ENCODE measurements at places on chromosomes 3 and 15. TPM values are rescaled to one million over a fixed set of nuclear protein-coding genes. Genes with fewer than 3 reads are reported as not detected.

- no peaks in the 10 kb centered on the region for H3K36me3 ChIP-seq
- H3K4me1 ChIP-seq: peaks cover 68% of the 10 kb centered on the region
- H3K27me3 ChIP-seq: no peaks in the 10 kb centered on the region
Observed at GRCh38 chr15:67051088-67052045, 14.0 kb upstream of the SMAD3 start.

The NEIL1 gene
- polyA plus RNA-seq: 46.9 TPM

DNA sequence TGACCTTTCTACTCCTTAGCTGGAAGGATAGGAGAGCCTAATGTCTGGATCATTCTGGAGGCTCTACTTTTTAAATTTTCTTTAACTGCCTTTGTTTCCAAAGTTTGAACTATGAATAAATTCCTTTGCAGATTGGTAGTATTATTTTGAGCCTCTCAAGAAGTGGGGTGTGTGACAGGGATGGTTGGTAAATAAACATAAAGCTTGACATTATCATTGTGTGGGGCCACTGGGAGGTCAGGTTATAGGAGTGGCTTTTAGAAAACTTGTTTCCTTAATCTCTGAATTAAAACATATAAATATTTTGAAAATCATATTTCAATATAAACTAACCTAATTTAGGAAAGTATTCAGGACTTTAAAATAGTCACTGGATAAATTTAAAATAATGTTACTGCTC, 89.3 kb downstream of the OTOL1 start:
- DNase-seq: no peak
- no peak overlapping the region for H3K27ac ChIP-seq
- H3K36me3 ChIP-seq: no peaks in the 10 kb centered on the region

The CLDN16 gene
- polyA plus RNA-seq: not detected

DNA sequence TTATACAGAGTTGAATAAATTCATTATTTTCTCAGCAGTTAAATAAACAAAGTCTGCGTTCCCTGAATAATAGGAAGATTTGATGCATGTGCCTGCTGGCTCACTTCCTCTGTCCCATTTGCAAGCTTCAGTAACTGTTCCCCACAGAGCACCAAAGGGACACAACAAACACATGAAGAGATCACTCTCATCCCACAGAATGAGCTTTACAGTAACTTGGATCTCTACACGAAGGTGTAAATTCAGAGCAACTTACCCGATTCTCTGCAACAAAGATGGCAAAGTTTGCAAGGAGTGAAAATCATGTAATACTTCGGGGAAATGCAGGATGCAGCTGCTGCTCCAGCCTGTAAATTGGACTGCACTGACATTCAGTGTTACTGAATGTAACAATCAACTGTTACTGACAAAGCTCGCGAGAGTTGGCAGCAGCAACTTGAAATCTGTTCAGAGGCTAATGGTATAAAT, at the start of gene BCHE:
Gene BCHE (minus strand): TSS at position 366 of the 468 bp plus-strand sequence. CDS start 6,390 bp downstream, outside the sequence.
- no peak for DNase-seq
- H3K4me1 ChIP-seq: no peaks in the 10 kb centered on the region
- H3K4me3 ChIP-seq: no peak within 1 kb of the TSS
- no peaks in the 10 kb centered on the region for H3K36me3 ChIP-seq
- H3K27ac ChIP-seq: no peak within 1 kb of the TSS

DNA sequence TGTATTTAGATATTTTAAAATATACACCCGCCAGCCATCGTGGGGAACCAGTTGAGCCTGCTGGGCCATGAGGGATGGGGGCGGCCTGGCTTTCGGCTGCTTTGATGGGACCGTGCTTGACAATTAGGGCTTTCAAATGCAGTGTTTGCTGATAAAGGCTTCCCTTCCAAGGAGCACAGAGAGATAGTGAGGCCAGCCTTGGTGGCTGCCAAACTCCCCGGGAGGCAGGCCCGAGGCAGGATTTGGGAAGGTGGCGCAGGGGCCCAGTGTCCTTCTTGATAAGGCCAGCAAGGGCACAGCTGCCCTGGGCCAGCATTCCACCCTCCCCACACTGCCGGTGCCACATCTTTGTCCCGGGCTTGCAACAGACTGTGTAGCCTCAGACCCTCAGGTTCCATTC, 75.6 kb downstream of the LINGO1 start:
- no peak overlapping the region for H3K27ac ChIP-seq
- peaks cover 40% of the 10 kb centered on the region for H3K27me3 ChIP-seq

- H3K27ac ChIP-seq: no peak overlapping the region
- no peaks in the 10 kb centered on the region for H3K27me3 ChIP-seq
- no peak overlapping the region for H3K4me3 ChIP-seq
- DNase-seq: no peak
- no peaks in the 10 kb centered on the region for H3K36me3 ChIP-seq
Observed at GRCh38 chr3:67699882-67700281, 45.5 kb upstream of the SUCLG2 start.

DNA sequence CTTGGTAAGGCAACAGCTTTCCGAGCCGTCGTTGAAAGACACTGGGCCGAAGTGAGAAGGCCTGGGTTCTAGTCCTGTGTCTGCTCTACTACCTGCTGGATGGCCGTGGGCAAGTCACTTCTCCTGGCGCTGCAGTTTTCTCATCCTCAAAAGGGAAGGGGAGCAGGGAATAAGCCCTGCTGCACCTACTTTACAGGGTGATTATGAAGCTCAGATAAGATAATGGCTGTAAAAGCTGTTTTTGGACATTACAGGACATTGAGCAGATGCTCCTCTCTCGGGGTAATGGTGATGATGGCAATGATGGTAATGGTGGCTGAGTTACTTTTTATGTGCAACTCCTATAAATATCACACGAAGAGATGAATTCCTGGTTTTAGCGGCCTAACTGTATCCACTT, 152.6 kb downstream of the FAM43A start:
- H3K27ac ChIP-seq: no peak overlapping the region
- H3K4me3 ChIP-seq: no peak overlapping the region
- no peak for DNase-seq
- no peaks in the 10 kb centered on the region for H3K36me3 ChIP-seq
- H3K4me1 ChIP-seq: no peaks in the 10 kb centered on the region
- H3K27me3 ChIP-seq: no peaks in the 10 kb centered on the region
